ENCODE measurements at places on chromosomes 2 and 18. TPM values are rescaled to one million over a fixed set of nuclear protein-coding genes. Genes with fewer than 3 reads are reported as not detected.

LRP1B gene
- 0.08 TPM for total RNA-seq

POMC gene
- not detected for total RNA-seq

CYP27C1 gene
- total RNA-seq: 0.63 TPM

GRCh38 chr2:62369541-62370202 lies 136.3 kb downstream of the TMEM17 start:
- H3K27ac ChIP-seq: no peak overlapping the region
- no peaks in the 10 kb centered on the region for H3K36me3 ChIP-seq
- H3K4me1 ChIP-seq: no peaks in the 10 kb centered on the region
- no peak for DNase-seq
- no peak overlapping the region for H3K4me3 ChIP-seq
- H3K27me3 ChIP-seq: no peaks in the 10 kb centered on the region

GRCh38 chr2:46241344-46241743 lies 55.9 kb upstream of the EPAS1 start:
- no peak overlapping the region for H3K4me3 ChIP-seq
- no peak for DNase-seq

DNA sequence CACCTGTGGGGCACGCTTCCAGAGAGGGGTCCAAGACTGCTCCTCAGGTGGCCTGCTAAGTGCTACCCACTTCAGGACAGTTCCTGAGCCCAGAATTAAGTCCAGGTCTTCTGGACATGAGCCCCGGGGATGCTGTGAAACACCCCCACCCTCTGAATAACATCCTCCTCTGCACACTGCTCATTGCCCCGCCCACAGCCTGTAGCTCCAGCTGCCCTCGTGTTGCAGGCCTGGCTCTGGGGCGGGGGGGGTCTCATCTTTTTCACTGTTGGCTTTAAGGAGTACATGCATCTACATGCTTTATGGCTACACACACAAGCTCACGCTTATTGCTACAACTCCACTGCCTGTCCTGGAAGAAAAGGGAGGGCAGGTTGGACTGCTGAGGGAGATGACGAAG lies 92.8 kb downstream of the PTGR3 start:
- DNase-seq: no peak
- peaks cover 20% of the 10 kb centered on the region for H3K4me1 ChIP-seq
- H3K36me3 ChIP-seq: no peaks in the 10 kb centered on the region
- no peaks in the 10 kb centered on the region for H3K27me3 ChIP-seq
- H3K4me3 ChIP-seq: no peak overlapping the region
- no peak overlapping the region for H3K27ac ChIP-seq

GRCh38 chr2:23618265-23618664 lies 233.3 kb downstream of the KLHL29 start:
- no peak for DNase-seq
- H3K4me1 ChIP-seq: peaks cover 38% of the 10 kb centered on the region
- H3K4me3 ChIP-seq: no peak overlapping the region
- H3K36me3 ChIP-seq: no peaks in the 10 kb centered on the region

DNA sequence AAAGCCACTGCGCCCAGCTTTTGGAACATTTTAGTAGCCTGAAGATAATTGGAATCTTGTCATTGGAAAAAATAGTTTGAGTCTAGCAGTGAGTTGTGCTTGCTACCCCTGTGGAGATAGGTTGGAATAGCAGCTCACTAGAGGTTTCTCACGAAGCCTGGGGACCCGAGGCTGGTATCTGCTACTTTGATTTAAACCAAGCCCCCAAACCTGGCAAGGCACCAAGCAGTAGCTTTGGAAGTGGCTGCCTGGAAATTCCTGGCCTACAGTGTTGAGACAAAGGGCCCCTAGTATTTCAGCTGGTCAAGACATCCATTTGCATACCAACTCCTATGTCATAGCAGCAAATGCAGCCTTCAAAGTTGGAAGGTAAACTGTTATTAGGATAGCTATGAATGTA lies 42.1 kb downstream of the NOP58 start:
- H3K27me3 ChIP-seq: no peaks in the 10 kb centered on the region
- peaks cover 59% of the 10 kb centered on the region for H3K36me3 ChIP-seq
- H3K4me1 ChIP-seq: no peaks in the 10 kb centered on the region

- no peaks in the 10 kb centered on the region for H3K27me3 ChIP-seq
- no peak for DNase-seq
- no peak overlapping the region for H3K27ac ChIP-seq
Measured at GRCh38 chr2:239202836-239203235, 198.0 kb downstream of the HDAC4 start.

DNA sequence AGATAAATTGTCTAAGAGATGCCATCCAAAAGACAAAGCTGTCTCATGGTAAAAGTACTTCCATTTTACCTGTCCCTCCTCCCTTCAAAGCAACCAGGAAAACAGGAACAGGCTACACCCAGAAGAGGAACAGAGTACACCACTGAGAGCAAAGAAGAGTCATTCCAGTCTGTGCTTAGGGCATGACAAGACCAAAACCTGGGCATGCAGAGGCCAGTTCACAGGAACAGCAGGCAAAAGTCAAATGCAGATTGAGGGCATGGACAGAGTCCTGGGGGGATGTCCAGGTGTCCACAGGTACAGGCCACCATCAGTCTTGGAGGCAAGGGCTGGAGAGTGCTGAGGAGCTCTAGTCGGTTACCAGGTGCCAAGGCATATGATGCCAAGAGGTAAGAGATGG lies 23.7 kb downstream of the PLEK start:
- H3K4me1 ChIP-seq: no peaks in the 10 kb centered on the region
- H3K4me3 ChIP-seq: no peak overlapping the region
- H3K27me3 ChIP-seq: peaks cover 3% of the 10 kb centered on the region
- DNase-seq: no peak

DNA sequence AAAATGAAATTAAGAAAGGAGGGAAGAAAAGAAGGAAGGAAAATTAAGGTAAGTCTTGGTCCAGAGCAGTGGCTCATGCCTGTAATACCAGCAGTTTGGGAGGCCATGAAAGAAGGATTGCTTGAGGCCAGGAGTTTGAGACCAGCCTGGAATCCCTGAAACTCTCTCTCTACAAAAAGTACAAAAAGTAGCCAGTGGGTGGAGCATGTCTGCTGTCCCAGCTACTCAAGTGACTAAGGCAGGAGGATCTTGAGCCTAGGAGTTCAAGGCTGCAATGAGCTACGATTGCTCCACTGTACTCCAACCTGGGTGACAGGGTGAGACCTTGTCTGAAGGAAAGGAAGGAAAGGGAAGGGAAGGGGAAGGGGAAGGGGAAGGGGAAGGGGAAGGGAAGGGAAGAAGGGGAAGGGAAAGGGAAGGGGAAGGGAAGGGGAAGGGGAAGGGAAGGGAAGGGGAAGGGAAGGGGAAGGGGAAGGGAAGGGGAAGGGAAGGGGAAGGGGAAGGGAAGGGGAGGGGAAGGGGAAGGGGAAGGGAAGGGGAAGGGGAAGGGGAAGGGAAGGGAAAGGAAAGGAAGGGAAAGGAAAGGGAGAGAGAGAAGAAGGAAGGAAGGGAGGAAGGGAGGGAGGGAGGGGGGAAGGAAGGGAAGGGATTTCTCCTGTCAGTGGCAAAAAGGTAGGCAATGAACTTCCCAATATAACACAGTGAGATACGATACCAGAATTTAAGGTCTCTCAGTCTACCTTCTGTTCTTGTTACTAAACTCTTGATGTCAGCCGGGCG lies 412.8 kb downstream of the CMPK2 start:
- no peaks in the 10 kb centered on the region for H3K27me3 ChIP-seq
- no peak overlapping the region for H3K4me3 ChIP-seq
- H3K27ac ChIP-seq: no peak overlapping the region
- no peak for DNase-seq
- H3K4me1 ChIP-seq: no peaks in the 10 kb centered on the region

Data from SJSA1 (cell line).